Right ventricle myocardium inferior (tissue), 1 donor: ENCODE measurements at places on chromosomes 11 and 22. TPM values are rescaled to one million over a fixed set of nuclear protein-coding genes. Genes with fewer than 3 reads are reported as not detected.

Gene PGA5
- 0.95 TPM for total RNA-seq

DNA sequence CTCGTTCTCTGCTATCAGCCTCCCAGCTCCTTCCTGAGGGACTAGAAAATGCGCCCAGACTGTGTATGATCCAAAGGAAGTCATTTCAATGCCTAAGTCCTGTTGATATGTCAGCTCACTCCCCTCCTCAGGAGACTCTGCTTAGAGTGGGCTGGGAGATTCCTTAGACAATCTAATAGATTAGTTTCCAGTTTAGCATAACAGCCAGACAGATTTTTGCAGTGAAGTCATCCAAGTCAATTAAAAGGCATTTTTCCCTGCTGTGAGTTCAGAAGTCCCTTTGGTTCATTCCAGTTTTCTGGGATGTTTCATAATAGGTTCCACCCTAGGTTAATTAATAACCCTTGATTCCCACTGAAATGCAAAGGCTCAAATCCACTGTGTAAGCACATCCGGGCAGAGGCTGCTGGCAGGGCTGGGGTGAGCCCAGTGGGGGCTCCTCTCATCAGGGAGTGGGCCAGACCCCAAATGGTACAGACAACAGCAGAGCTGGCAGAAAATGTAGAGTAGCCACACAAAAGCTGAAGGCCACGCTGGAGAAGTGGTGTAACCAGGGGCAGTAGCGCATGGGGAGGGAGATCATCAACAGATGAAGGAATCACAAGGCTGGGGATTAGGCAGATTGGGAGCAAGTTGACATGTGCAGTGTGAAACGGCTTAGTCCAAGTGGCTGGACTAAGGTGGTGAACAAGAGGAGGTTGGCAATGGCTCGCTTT is 90.6 kb downstream of the SYN3 start:
- no peak for DNase-seq

GRCh38 chr22:19206287-19206686 is 27.8 kb upstream of the SLC25A1 start:
- DNase-seq = no peak

Gene DRD4
- total RNA-seq = 0.16 TPM

Gene UPK3A
- total RNA-seq = 0.54 TPM

Gene APOA4
- not detected for total RNA-seq

DNA sequence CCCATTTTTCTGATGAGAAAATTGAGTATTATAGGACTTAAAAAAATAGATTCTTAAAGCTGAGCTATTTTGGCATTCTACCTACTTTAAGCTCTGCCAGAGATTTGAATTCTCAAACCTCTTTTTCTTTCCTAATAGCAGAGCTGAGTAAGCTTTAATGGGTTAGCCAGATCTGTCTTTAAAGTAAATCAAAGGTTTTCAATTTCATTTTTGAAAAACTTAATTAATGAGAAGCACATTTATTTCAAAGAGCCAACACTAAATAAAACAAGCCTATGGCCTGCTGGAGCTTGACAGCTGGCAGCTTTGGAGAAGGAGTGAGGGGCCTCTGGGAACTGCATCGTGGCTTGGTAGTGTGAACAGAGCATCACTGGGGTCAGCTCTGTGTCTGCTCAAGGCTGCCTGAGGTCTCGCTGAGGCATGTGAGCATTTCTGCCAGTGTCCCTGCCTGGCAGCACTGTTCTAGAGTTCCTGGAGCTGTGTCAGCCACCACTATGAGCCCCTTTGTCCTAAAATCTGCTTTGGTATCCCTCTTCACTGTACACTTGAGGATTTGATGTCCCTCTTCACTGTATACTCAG is 50.4 kb upstream of the PRSS23 start:
- no peak for DNase-seq

DNA sequence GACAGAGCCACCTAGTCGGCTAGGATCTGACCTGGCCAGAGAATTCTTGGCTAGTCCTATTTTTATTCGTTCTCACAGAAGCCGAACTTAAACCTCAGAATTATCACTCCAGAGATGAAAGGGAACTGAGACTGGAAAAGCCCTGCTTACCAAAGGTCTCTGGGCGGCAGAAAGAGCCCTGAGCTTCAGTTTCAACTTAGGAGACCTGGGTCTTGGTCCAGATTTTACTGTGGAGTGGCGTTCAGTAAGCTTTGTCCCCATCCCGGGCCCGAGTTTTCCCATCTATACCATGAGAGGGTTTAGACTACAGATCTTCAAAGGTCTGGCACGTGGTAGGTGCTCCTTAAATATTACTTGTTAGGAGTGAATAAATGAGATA is 516 bp downstream of the NEU3 start:
- DNase-seq = no peak

DNA sequence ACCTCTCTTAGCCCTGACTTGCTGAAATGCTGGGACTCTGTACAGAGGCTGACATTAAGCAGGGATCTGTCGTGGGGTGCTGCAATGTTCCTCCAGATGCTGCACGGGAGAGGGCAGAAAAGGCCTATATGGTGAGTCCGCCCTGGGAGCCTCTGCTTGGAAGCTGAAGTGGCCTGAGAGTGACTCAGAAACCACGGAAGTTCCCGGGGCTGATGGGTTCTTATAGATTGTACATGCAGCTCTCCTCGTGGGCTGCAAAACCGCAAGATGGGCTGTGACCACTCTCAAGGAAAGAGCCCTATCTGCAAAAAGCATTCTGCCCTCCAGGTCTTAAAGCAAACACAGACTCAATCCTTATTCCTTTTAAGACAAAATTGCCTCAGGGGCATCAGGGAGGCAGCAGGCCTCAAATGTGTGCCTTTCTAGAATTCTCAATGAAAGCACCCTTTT is 5.8 kb upstream of the SLC43A3 start:
- DNase-seq = no peak

Gene NNMT
- total RNA-seq = 44.0 TPM

- DNase-seq = no peak
Observed at GRCh38 chr22:22872722-22873708, 14.6 kb upstream of the IGLL5 start.

- DNase-seq = no peak
Observed at GRCh38 chr22:50264946-50265669, 3.6 kb upstream of the MAPK12 start.

- no peak for DNase-seq
Observed at GRCh38 chr11:69238573-69239351, 55.2 kb upstream of the MYEOV start.

Gene ZNF215
- 0.60 TPM for total RNA-seq

Gene SYT9
- total RNA-seq = not detected

- DNase-seq = no peak
Observed at GRCh38 chr11:38968951-38969350, 2370.9 kb upstream of the RAG2 start.

Gene SCN2B
- total RNA-seq = 18.3 TPM

DNA sequence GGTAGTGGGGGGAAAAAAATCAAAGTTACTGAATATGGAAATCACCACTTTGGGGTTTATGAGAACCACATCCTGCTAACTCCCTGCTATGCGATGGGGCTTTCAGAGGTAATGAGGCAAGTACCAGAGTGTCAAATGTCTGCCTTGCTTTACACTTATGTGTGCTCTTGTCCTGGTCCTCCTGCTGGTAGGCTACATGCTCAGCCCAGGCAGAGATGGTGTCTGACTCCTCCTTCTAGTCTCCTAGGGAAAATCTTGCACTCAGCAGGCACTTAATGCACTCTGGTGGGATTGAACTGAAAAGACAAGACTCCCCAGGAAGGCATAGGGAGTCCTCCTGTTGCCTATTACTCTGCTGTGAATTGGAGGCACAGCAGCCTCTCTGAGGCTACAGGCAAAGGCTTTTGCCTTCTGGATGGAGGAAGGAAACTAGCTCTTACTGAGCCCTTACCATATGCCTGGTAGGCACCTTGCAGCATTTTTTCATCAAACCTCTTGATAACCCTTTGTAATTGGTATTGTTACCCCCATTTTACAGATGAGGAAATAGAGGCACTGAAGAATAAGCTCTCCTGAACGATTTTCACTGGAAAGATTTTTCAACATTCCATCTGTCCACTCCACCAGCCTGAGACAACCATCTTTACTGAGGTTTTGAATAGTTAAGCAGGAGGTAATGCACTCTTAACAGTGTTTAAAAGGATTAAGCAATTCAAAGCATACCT is 132.1 kb upstream of the PAX6 start:
- no peak for DNase-seq

- no peak for DNase-seq
Observed at GRCh38 chr11:117600234-117600783, 196.7 kb downstream of the DSCAML1 start.

Gene YPEL1
- total RNA-seq = 4.4 TPM

Gene APOA5
- total RNA-seq = not detected

DNA sequence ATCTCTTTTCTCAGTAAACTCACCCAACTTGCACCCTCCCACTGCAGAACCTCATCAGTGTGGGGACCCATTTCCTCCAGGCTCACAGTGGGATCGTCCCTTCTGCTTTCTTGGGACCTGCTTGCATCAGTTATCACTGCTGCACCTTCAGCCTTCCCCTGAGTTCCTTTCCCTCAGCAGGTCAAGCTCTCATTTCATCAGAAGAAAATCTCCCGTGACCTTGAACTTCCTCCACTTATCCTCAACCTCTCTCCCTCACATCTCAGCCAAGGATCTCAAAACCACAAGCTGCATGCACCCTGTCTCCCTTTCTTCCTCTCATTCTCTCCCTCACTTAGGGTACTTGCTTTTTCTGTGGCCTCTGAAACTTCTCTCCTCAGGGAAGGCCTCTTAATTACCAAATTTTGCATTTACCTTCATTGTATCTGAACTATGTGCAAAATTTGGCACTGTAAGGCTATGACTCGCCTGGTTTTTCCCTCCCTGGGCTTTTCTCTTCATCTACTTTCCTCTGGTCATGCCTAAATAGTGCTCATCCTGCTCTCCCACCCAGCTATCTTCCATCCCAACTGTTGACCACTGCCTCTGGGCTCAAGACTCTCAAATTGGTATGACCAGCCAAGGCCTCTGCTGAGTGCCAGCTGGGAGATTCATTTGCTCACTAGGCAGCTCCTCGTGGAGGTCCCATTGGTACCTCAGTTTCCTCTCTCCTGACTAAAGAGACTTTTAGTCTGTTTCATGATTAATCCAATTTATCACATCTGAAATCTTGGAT is 2.7 kb upstream of the RCE1 start:
- no peak for DNase-seq
